ENCODE measurements at places on chromosomes 1 and 21. TPM values are rescaled to one million over a fixed set of nuclear protein-coding genes. Genes with fewer than 3 reads are reported as not detected.
A peak's percentile ranks its signal among the peaks of the same experiment; 100 is the strongest.

The PYHIN1 gene
- total RNA-seq = 7.0 TPM

The LRRC53 gene
- total RNA-seq = not detected

GRCh38 chr1:193065954-193066353 lies 6.5 kb downstream of the RO60 start:
- no peak for DNase-seq

The CYP4B1 gene
- not detected for total RNA-seq

GRCh38 chr1:206421616-206422340 lies 48.5 kb upstream of the IKBKE start:
- no peak for DNase-seq

GRCh38 chr1:8930116-8930515 lies 15.6 kb upstream of the CA6 start:
- DNase-seq = no peak

DNA sequence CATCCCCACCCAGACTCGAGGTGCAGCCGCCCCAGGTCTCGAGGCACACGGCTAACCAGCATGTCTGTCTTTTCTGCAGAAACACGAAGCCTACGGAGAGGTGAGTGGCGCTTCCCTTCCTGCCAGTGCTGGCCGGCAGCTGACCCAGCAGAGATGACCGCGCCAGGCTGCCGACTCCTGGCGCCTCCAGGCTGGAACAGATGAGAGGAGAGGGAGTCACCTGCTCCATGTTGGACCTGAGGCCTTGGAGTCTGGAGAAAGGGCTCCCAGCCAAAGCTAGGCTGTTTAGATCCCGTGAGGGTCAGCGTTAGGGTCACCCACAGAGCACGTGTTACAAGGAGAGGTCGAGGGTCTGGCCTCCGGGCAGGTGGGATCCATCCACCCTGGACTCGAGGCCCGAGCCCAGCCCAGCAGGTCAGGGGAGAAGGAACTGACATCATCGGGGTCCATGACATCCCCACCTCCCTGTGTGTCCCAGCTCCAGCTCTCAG lies 14.9 kb downstream of the COL6A2 start:
- DNase-seq = peak; percentile 0

DNA sequence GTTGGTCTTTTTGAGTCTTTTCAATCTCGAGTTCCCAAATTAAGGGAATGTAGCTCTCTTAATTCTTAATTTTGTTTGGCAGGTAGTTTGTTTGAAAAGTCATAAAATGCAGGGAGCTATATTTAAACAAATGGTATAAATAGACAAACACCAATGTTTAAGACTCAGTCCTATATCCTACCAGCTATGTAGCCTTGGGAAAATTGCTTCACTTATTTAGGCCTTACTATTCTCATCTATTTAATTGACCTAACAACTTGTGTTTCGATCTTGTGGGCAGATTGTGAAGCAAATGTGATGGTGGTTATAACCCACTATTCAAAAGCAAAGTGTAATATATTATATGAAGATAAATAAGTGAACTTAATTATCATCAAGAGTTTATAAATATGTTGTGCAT lies 167.3 kb upstream of the KCTD3 start:
- DNase-seq = no peak

The ACTL8 gene
- total RNA-seq = not detected

DNA sequence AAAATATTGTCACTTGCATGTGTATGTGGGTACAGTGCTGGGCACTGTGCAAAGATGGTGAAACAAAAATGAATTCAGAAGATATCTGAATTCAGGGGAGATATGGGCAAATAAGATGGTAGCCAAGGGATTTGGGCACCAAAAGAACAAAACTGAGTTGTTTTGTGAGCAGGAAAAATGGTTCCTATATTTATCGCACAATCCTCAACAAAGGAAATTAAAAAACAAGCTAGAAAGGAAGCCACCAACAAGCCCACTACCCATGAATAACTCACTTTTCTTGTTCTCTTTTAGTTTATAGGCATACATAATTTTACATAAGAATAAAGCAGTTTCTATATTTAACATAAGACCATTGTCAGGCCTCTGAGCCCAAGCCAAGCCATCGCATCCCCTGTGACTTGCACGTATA lies 40.7 kb upstream of the VASH2 start:
- no peak for DNase-seq

GRCh38 chr1:224271106-224271505 lies 58.9 kb downstream of the NVL start:
- no peak for DNase-seq

- no peak for DNase-seq
These were observed 270.7 kb downstream of the KAZN start for GRCh38 chr1:14869187-14869586.
